Stimulated activated CD8-positive, alpha-beta memory T cell treated with anti-CD3 and anti-CD28 coated beads, Interleukin-4, amount 100 ng/mL, for 1 hour (primary cell): ENCODE measurements at places on chromosomes 2 and 18.

GRCh38 chr2:32666704-32667103, 38.9 kb downstream of the TTC27 start:
- no peak for DNase-seq

DNA sequence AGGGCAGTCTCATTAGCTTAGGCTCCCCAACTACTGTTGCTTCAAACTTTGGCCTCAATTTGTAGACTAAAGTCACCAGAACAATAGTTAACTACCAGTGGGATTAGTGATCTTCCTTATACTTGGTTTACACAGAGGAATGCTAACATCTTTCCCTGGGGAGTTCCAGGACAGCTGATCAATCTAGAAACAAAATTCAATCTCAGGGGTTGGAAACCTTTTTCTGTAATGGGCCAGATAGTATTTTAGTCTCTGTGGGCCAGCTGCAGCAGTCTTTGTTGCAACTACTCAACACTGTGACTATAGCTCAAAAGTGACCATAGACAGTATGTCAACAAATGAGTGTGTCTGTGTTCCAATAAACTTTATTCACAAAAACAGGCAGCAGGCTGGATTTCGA, 85.7 kb downstream of the METTL8 start:
- no peak for DNase-seq

DNA sequence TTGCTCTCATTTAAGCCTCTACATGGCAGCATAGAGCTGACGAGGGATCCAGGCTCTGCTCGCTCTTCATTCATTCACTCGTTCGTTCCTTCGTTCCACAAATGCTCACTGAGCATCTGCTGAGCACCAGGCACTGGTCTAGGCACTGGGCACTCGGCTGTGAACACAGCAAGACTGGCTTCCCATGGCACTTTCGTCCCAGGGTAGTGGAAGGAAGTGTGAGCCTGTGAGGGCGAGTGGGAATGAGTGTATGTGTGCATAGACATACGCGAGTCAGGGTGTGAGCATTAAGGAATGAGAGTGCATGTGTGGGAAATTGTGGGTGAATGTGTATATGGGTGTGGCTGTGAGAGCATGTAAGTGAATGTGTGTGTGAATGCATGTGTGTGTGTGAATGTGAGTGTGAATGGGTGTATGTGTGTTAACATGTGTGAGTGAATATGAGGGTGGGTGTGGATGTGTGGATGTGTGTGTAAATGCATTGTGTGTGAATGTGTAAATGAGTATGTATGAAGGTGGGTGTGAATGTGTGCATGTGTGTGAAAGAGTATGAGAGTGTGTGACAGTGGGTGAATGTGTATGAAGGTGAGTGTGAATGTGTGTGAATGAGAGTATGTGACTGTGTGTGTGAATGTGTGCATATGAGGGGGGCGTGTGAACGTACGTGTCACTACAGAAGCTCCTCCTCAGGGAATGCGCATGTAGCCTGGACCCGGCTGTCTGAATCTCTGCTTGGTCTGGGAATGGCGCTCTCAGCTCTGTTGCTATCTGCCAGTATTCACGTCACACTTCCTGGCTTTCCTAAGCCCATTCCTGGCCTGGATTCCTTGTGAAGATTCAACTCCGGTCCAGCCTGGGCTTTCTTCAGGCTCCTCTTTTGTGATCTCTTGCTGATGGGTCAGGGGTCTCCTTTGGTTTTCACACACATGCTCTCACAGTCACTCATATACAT, 28.8 kb downstream of the SNORC start:
- no peak for DNase-seq

GRCh38 chr18:58313491-58314032, 269.5 kb downstream of the NEDD4L start:
- DNase-seq: no peak

DNA sequence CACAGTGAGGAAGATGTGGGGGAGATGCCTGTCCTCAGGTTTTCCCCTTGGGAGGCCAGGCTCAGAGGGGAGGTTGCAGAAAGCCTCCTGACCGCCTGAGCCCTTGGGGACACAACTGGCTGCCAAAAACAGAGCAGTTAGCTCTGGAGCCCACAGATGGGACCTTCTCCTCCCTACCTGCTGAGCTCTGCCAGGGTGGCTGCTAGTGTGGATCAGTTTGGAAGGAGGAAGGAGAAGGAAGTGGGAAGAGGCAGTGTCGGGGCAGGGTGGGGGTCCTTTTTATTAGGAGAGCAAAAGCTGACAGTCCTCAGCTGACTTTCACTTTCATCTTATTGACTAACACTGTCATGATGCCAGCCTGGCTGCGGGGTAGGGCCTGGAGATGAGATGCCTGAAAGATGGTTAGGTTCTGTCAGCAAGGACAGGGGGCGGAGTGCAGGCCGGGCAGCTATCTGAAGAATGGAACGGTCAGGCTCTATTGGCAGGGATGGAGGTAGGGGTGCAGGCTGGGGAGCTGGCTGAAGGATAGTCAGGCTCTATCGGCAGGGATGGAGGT, 188.5 kb upstream of the HDAC4 start:
- DNase-seq: no peak

- DNase-seq: no peak
Measured at GRCh38 chr2:4135765-4136164, 432.4 kb downstream of the DCDC2C start.

DNA sequence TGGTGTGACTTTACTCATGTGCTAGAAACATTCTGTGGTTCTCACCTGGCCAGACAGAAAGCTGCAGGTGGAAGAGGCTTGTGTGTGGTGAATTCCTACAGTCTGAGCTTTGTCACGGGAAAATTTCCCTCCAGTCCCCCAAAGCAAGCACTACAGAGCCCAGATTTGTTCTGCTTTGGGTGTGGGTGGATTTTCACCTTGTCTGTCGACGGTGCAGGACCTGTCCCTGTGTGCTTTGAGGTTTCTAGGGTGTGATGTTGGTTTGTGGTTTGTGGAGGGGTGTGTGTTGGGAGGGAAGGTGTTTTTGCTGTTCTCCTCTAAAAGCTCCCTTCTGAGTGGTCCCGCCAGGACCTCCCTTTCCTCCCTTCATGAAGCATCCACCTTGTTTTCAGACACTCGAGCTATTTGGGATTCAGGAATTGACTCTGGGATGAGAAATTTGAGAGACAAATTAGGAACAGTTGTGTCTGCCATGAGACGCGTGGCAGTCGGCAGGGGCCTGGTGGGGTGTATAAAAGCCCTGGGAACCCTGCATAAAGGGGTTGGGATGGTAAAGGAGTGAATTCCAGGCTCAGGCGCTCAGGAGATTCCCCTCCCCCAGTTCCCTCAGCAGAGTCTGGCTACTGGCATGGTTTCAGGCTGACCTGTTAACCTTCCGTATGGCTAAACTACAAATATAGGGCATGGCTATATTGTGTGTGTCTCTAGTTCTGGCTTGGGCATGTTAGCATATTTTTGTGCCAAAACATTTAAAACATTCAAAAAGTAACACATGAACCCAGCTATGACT, 65.5 kb downstream of the DGKD start:
- DNase-seq: no peak

- DNase-seq: peak; percentile 53
Measured at GRCh38 chr18:3062798-3063680, 50.1 kb upstream of the LPIN2 start.

DNA sequence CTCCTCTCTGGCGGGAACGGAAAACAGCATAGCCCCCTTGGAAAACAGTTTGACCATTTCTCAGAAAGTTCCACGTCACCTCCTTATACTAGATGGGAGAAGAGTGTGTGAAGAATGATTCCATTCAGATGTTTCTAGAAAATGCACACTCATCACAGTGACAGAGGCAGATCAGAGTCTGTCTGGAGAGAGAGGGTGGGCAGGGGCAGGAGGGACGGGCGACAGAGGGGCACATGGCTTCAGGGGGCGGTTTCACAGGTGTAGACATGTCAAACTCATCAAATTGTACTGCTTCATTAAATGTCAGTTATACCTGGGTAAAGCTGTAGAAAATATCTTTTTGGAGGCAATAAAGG, 88.8 kb upstream of the TAF1B start:
- no peak for DNase-seq

GRCh38 chr18:45667056-45667736, 51.9 kb downstream of the SLC14A2 start:
- no peak for DNase-seq

DNA sequence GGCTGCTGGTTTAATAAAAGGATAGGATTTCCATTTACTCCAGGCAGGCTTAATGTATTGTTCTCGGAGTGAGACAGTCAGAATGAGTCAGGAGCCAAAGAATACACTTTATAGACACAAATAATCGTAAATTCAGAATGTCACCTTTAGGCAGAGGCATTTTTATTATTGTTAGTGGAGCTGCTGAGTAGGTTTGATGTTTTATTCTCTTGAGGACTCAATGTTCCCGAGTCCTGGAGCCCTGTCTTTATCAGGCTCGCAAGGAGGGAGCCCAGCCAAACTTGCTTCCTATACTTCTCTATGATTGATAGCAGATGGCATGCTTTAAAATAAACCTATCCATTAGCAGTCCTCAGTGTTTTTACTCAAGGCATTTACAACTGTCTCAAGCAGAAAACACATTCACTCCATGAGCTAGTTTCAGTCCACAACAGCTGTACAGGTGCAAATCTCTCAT, 492.3 kb upstream of the ZEB2 start:
- no peak for DNase-seq

DNA sequence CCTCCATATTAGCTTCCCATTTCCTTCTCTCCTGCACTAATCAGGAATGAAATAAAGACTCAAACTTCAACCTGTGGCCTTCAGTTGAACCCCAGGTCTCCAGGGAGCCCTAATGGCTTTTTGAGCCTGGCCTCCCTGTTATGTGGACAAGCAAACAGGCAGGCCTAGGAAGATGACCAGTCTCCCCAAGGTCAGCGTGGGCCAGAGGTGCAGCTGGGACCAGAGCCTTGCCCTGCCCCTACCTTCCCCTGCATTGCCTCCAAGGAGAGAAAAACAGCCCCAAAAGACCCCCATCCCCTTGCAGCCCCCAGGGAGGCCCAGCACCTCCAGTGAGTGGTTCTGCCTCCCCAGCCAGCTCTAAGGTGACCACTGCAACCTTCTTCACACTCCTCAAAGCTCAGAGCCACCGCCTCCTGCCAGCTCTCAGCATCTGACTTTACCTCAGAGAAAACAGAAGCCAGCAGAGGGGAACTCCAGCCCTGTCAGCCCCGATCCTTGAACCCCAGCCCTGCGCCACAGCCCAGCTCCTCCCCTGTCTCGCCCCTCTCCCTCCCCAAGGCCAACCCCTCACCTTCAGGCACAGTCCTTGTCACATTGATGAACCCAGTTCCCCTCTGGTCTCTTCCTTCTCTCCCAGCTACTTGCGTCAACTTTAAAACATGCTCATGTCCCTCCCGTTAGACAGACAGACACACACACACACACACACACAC, 59.5 kb upstream of the ID2 start:
- DNase-seq: no peak

- DNase-seq: no peak
Measured at GRCh38 chr18:3626929-3627458, 177.0 kb downstream of the TGIF1 start.

DNA sequence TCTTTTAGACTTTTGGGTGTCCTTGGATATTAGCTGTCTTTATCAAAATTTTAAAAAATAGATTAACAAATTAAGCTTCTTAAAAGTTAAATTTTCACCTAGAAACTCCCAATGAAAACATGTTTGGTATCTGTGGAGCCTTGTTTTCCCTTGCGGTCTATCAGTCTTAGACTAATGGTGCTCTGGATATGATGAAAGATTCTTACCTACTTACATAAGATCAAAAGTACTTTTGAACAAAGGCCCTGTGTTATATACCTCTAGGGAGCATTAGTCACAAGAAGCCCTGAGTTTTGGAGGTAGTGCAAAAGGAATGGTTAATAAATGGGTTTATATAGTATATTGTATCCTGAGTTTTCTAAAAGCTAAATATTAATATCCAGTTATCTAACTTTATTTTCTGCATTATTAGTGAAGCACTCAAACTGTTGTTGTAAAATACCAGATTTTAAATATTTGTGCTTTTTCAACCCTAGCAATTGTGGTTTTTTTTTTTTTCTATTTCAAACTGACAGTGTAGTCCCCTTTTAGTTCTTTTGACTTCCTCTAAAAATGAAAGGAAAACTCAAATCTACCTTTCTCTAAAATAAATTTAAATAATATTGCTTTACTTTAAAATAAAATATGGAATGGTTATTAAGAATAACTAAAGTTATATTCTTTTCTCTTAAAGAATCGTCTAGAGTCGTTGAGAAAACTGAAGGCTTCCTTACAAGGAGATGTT, 18.1 kb downstream of the NDC80 start:
- DNase-seq: no peak

DNA sequence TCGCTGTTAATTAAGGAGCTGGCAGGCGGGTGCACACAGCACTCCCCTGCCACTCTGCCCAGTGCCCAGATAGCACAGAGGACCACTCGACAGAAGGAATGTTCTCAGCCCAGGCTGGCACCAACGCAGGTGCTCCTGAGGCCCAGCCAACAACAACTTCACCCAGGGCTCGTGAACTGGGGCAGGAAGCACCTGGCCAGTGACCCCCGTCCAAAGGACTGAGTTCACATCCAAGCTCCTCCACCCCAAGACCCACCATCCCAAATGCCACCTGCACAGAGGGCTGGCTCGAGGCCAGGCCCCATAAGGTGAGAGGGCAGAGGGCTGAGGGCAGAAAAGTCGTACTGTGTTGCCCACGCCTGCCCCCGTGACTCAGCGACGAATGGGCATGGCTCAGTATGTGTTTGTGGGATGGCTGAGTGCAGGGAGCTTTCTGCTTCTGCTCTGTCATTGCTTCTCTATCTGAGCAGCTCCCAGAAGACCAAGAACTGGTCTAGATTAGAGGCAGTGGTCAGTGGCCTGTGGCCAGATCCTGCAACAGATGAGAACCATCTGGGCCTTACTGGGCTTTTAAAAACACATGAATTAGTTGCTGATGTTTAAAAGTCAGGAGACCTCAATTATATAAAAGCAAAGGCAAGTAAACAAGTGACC, 68.4 kb downstream of the POLR1A start:
- DNase-seq: peak; percentile 21

DNA sequence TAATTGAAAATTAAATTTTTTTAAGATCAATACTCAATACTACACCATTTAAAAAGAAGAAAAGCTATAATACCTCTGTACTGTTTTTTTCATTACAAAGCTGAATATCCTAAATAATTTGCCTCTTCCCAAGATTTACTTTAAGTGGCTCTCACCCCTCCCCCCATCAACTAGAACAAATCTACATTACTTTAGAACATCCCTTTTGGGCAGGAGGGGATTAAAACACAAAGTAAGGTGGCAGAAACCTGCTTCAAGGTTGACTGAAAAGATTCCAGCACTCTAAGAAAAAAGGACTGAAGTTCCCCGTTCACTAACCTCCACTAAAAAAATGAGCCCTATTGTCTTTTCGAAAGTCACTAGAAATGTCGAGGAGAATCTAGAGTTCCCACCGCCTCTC, 42.3 kb downstream of the SLC38A11 start:
- DNase-seq: no peak

GRCh38 chr2:219961947-219962498, 334.6 kb downstream of the SLC4A3 start:
- no peak for DNase-seq
